ENCODE measurements at places on chromosomes 3 and 15.

- peak; percentile 61 for DNase-seq
Observed at GRCh38 chr3:50211930-50212329, 6.9 kb downstream of the SLC38A3 start.

DNA sequence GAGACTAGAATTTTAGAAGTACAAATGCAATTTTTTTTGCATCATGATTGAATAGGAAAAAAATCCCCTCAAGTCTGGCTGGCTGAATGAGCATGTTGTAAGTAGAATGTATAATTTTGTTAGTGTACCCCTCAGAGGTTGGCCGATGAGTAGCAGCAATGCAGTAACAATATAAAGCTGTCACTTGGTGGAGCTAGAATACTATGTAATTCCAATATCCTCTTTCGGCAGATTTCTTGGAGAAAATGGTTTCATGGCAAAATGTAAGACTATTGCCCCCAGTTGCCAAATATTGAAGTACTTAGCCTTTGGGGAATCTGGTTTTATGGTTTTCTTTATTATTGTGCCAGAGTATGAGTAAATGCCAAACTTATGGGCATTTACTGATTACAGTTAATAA lies 39.8 kb upstream of the SGO1 start:
- peak; percentile 62 for DNase-seq

GRCh38 chr15:98635848-98636247 lies 12.5 kb upstream of the IGF1R start:
- no peak for DNase-seq

- DNase-seq, result no peak
Observed at GRCh38 chr3:38576131-38576525, 73.4 kb downstream of the SCN5A start.

- DNase-seq, result no peak
Observed at GRCh38 chr3:177108648-177109047, 88.6 kb downstream of the TBL1XR1 start.

DNA sequence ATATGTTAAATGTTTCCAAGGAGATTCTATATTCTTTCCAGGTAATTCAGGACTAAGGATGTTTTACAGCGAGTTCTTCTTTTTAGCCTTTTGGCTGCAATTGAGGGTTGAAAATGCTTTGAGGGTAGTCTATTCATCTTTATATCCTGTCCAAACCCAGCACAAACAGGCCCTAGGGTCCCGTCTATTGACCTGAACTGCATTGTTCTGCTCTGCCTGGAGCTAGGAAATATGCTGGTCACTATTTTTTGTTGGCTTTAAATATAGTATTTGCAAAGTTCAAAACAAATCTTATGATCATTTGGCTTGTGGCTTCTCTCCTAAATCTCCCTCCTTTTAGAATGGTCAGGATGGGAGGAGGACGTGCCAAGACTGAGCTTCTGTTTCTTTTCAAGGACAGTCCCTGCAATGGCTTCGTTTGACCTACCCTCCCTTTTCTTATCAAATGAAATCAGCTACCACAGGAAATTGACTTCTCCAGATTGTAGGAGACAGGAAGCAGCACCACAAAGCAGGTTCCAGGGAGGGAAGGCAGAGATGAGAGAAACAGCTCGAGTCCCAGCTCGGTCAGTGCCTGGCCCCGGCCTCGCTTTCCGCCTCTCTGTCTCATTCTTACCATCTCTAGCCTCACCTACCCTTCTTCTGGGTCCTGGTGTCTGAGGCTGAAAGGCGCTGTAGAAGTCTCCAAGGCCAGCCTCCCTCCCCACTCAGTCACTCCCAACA lies 27.6 kb upstream of the NRROS start:
- DNase-seq, result peak; percentile 91

DNA sequence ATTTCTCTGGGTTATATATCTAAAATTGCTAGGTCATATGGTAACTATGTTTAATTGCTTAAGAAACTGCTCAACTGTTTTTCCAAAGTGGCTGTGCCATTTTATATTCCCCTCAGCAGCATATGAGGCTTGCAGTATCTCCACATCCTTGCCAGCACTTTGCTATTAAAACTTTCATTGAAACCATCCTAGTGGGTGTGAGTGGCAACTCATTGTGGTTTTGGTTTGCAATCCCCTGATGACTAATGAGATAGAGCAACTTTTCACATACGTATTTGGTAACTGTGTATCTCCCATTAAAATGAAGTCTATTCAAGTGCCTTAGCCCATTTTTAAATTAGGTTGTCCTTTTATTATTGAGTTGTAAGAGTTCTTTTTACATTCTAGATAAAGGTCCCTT lies 17.3 kb downstream of the KPNA1 start:
- peak; percentile 93 for DNase-seq

GRCh38 chr15:57135800-57136199 lies 217.4 kb downstream of the TCF12 start:
- DNase-seq, result no peak

DNA sequence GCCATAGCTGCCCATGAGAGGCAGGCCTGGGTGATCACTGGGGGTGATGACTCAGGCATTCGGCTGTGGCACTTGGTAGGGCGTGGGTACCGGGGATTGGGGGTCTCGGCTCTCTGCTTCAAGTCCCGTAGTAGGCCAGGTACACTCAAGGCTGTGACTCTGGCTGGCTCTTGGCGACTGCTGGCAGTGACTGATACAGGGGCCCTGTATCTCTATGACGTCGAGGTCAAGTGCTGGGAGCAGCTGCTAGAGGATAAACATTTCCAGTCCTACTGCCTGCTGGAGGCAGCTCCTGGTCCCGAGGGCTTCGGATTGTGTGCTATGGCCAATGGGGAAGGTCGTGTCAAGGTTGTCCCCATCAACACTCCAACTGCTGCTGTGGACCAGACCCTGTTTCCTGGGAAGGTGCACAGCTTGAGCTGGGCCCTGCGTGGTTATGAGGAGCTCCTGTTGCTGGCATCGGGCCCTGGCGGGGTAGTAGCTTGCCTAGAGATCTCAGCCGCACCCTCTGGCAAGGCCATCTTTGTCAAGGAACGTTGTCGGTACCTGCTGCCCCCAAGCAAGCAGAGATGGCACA lies 5.3 kb downstream of the WDR6 start:
- no peak for DNase-seq

GRCh38 chr3:98599647-98600411 lies 6.4 kb upstream of the CPOX start:
- DNase-seq, result no peak

DNA sequence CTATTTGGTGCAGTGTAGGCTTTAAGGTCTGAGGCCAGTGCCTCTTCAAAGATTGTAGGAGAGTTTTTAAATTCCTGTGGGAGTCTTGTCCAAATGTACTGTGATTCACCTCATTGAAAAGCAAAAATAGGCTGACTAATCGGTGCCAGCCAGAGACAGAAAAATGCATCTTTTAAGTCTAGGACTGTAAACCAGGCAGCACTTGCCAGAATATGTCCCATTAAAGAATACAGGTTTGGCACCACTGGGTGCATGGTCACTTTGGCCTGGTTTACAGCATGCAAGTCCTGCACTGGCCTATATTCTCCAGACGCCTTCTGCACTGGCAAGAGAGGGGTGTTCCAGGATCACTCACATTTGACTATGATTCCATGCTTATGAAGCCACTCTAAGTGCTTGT lies 20.3 kb upstream of the NOX5 start:
- DNase-seq, result no peak

DNA sequence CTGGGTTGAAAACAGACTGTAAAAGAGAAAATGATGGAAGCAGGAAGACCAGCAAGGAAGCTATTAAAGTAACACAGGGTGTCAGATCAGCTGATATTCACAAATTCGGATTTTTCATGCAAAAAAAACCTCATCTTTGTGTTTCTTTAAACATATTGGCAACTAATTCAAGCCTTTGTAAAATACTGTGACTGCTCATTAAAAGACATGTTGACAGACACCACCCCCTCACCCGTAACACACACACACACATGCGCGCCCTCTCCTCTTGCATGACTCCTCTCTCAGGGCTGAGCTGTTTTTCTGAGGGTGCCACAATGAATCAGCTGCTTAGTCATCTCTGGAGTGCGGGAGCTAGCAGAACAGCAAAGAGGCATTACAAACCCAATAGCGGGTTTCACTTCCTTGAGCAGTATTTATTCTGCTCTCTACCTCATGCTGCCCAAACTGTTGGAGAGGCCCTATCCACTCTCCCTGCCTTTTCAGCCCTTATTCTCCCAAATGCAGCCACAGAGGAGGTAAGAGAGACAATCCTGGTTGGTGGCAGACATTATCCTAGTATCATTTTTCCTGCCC lies 35.8 kb upstream of the CCDC80 start:
- peak; percentile 83 for DNase-seq

GRCh38 chr3:127844326-127844942 lies 22.1 kb upstream of the MGLL start:
- no peak for DNase-seq

DNA sequence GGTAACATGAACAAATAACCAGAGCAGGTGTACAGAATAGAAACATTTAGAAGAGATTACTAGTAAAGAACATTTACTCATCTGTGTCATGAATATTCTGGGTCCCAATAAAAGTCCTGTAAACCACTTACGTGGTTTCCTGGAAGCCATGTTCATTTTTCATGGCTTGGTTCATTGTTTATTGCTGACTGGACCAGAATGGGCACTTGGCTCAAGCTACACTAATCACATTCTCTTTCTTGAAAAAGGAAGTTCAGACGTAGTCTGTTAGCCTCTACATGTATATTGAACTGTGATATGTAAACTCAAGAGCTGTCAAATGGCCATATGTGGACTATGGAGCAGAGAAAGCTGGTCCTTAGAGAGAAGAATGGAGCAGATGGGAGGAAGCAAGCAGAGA lies 138.3 kb upstream of the FAM3D start:
- no peak for DNase-seq

DNA sequence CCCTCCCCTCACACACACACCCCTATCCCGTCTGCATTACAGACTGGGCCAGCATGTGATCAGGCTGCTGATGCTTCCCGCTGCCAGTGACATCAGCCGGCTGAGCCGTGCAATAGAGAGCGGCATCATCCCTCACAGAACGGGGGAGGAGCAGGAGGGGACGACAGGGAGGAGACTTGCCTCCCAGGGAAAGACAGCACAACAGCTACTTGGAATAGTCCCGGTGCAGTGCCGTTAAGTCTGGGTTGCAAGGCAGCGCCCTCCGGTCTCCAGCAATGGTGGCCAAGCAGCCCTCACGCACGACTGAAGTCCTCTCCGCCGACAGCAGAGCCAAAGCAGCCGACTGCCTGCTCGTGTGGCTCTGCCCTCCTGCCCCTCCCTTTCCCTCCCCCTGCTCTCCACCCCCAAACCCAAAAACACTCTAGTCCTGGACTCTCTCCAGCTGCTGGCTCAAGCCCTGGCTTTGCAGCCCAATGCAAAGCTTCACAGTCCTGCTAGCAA lies 31.5 kb upstream of the RPS17 start:
- DNase-seq, result peak; percentile 38

DNA sequence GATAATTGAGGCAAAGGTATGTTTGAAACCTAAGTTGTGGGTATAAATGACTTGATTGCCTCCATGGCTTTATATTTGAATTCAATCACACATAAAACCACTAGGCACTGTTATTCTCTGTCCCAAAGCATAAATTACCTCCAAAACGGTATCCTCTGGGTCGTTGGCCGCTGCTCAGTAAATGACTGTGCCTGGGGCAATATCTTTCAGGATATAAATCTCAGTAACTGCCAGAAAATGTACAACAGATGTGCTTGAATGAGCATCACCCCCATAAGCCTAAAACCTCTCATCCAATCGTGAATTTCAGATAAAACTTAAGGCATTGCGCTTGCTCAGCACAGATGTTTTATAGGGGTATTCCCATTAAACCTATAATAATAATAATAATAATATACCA lies 19.0 kb upstream of the C3orf49 start:
- DNase-seq, result no peak

DNA sequence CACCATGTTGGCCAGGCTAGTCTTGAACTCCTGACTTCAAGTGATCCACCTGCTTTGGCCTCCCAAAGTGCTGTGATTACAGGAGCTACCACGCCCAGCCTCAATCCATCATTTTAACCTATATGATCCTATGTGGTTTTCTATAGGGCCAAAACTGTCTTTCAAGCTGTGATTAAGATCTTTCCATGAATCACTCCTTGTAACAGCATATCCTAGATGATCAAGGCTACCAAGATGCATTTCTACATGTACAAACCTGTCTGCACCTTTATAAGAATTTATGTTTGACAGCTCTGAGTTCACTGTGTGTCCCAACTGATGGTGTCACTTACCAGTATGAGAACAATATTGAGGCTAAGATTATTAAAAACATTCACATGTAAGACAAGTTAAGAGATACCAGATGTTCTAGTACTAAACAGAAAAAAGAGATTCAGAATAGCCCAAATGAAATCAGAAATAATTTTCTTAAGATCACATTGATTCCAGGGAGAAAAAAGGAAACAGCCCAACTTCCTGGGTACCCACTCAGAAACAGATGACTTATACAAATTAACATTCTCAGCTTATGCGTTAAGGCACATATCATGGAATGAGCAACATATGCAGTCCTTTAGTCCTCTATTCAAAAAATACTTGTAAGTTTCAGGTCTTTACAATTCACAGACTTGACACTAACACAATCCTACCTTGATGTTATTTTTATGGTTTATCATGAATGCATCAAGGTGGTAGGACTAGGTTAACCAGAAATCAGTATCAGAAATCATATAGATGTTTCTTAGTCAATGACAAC lies 24.8 kb upstream of the PPIB start:
- no peak for DNase-seq

- peak; percentile 86 for DNase-seq
Observed at GRCh38 chr3:71905426-71905825, 120.5 kb upstream of the PROK2 start.

GRCh38 chr3:15316998-15317435 lies 15.4 kb downstream of the SH3BP5 start:
- DNase-seq, result no peak

Measured in hematopoietic multipotent progenitor cell treated with erythropoietin and hydrocortisone succinate and interleukin-3 and kit ligand, for 4 days (in vitro differentiated cells).